Suppressor macrophage (primary cell): ENCODE measurements at places on chromosomes 2 and 18.

DNA sequence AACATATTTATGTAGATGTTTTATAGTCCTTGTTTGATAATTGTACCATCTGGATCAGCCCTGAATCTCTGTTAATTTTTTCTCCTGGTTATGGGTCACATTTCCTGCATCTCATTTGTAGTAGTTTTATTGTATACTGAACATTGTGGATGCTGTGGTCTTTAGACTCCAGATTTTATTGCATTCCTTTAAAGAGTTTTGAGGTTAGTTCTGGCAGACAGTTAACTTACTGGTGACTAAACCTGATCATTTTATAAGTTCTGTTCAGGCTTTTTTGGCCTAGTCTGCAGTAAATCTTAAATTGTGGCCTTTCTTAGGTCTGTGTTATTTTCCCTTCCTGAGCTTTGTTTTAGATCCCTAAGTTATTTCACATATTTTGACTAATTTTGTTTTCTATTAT lies 84.3 kb downstream of the FANCL start:
- no peak for DNase-seq

GRCh38 chr18:70377857-70378701 lies 89.2 kb downstream of the SOCS6 start:
- DNase-seq: no peak

DNA sequence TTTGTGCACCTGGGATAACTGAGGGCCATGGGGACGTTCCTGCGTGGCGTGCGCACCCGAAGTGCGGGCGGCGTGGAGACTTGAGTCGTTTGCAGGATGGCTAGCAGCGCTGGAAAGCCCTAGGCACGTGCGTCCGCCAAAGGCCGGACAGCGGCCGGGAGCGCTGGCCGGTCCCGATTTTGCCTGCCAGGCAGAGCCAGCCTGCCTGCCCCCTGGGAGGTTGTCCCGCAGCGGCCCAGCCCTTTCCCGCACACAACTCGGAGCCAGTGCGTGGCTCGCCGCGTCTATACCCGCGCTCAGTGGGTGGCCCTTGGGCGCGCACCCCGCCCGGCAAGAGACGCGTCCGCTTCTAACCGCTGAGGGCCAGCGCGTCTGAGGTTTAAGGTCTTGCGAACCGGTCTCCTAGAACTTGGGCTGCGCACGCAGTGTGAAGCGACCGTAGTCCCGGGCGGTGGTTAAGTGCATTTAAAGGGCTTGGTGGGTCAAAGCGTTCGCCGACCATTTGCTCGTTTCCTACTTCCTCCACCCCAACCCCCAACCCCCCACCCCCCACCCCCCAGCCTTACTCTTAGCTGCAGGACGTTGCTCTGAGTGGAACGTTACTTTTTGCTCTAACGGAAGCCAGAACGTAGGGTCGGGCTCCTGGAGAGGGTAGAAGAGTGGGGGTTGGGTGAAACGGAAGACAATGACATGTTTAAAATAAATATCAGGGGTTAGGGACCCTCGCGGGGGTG lies 627 bp downstream of the CDCA7 start:
- peak; percentile 44 for DNase-seq

DNA sequence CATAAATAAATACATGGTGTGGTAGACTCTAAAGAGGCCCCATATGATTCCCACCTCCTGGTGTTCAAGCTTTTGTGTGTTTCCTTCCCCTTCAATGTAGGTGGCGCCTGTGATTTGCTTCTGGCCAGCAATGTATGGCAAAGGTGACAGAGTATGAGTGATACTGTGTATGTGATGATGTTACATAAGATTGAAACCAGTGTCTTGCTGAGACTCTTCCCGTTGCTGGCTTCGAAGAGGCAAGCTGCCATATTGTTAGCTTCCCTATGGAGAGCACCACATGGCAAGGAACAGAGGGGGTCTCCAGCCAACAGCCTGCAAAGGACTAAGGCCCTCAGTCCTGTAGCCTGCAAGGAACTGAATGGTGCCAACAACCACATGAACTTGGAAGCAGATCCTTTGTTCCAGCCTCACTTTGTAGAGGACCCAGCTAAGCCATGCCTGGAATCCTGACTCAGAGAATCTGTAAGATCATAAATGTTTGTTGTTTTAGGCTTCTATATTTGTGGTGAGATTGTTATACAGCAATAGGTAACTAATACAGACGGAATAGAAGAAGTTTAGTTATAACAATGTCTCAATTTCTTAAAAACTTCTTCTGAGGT lies 1.7 kb upstream of the SMAD4 start:
- peak; percentile 34 for DNase-seq

- DNase-seq: no peak
These were observed 124.6 kb upstream of the CREB1 start for GRCh38 chr2:207405150-207405549.

GRCh38 chr18:6205706-6206105 lies 209.0 kb downstream of the L3MBTL4 start:
- DNase-seq: no peak

GRCh38 chr18:10239991-10240634 lies 214.3 kb upstream of the APCDD1 start:
- no peak for DNase-seq

- DNase-seq: no peak
These were observed 17.1 kb downstream of the TSHZ1 start for GRCh38 chr18:75227535-75228296.

DNA sequence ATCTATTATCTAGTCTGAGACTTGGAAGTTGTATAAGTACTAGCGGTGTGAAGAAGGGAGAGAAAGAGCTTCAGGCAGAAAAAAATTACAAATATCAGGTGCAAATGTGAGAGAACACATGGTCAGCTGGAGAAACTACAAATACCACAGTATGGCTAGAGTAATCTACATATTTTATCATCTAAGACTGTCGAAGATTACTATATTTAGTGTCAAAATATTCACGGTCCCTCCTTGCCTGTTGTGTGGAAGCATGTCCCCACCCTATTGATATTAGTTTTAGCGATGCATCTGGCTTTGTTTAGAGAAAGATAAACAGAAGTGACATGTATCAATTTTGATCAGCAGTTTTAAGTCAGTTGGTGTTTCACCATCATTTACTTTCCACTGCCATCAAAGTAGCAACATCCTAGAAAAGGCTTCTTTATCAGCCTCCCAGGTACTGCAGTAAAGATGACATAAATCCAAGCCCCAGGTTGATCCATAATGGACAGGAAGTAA lies 90.5 kb upstream of the ITGA4 start:
- no peak for DNase-seq

- DNase-seq: no peak
These were observed 1.9 kb upstream of the HOXD11 start for GRCh38 chr2:176105078-176105729.
